ENCODE measurements at places on chromosomes 6 and 20. TPM values are rescaled to one million over a fixed set of nuclear protein-coding genes. Genes with fewer than 3 reads are reported as not detected.

DNA sequence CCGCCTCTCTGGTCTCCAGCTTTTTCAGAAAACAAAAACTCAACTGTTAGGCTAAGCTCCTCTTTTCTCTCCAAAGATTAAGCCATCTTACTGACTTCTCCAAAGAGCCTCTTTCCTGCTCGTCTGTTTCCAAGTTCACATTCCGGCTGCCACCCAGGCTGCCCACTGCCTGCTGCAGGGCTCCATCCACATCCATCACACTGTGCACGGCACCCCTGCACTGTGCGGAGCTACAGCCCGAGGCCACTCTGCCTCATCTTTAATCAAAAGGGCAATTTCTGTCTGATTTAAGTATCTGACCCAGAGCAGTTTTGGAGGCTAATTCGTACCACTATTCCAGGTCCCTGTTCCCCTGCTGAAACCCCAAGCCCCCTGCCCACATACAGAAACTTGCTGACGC lies 141.6 kb upstream of the ARMC2 start:
- H3K27ac ChIP-seq, result no peak overlapping the region
- H3K27me3 ChIP-seq, result peaks cover 1% of the 10 kb centered on the region
- H3K4me1 ChIP-seq, result peaks cover 52% of the 10 kb centered on the region
- H3K4me3 ChIP-seq, result no peak overlapping the region

RALGAPA2 gene
- 17.7 TPM for total RNA-seq

DNA sequence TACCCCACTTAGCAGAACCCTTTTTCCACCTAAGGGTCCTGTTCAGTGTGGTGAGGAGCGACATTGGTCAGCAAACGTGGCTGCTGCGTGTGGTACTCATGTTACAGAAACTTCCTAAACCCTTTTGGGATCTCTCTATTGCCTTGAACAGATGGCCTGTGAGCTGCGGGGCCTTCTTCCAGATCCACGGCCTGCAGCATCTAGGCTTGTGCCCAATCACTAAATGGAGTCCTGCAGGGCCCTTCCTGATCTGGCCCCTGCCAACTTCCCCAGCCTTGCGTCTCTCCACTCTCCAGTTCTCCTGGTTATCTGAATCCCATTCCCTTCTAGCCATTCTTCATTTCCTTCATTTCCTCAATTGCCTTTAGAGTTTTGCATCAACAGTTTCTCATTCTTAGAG lies 85.6 kb downstream of the PDE7B start:
- DNase-seq, result no peak
- H3K36me3 ChIP-seq, result no peaks in the 10 kb centered on the region
- no peak overlapping the region for H3K27ac ChIP-seq

GRCh38 chr6:71490876-71491275 lies 202.3 kb downstream of the OGFRL1 start:
- no peak overlapping the region for H3K4me3 ChIP-seq
- H3K36me3 ChIP-seq, result no peaks in the 10 kb centered on the region
- H3K27ac ChIP-seq, result no peak overlapping the region
- no peaks in the 10 kb centered on the region for H3K27me3 ChIP-seq

GRCh38 chr6:83474309-83474708 lies 38.0 kb upstream of the PRSS35 start:
- no peak for DNase-seq
- H3K4me1 ChIP-seq, result no peaks in the 10 kb centered on the region
- no peaks in the 10 kb centered on the region for H3K27me3 ChIP-seq
- H3K36me3 ChIP-seq, result no peaks in the 10 kb centered on the region
- no peak overlapping the region for H3K4me3 ChIP-seq

- DNase-seq, result no peak
- no peaks in the 10 kb centered on the region for H3K4me1 ChIP-seq
- no peaks in the 10 kb centered on the region for H3K36me3 ChIP-seq
- no peak overlapping the region for H3K27ac ChIP-seq
- H3K27me3 ChIP-seq, result no peaks in the 10 kb centered on the region
Observed at GRCh38 chr6:39362487-39362865, 40.0 kb upstream of the KCNK16 start.

- no peaks in the 10 kb centered on the region for H3K4me1 ChIP-seq
- H3K27ac ChIP-seq, result no peak overlapping the region
- no peak for DNase-seq
- H3K36me3 ChIP-seq, result peaks cover 30% of the 10 kb centered on the region
- H3K27me3 ChIP-seq, result no peaks in the 10 kb centered on the region
Observed at GRCh38 chr20:34449674-34450592, 66.3 kb upstream of the DYNLRB1 start.

GRCh38 chr20:33671573-33672288 lies 2.5 kb downstream of the NECAB3 start:
- no peak overlapping the region for H3K27ac ChIP-seq
- DNase-seq, result no peak
- no peaks in the 10 kb centered on the region for H3K27me3 ChIP-seq
- no peak overlapping the region for H3K4me3 ChIP-seq
- peaks cover 41% of the 10 kb centered on the region for H3K36me3 ChIP-seq
- H3K4me1 ChIP-seq, result peaks cover 51% of the 10 kb centered on the region

SYCP2 gene
- 0.25 TPM for total RNA-seq

DNA sequence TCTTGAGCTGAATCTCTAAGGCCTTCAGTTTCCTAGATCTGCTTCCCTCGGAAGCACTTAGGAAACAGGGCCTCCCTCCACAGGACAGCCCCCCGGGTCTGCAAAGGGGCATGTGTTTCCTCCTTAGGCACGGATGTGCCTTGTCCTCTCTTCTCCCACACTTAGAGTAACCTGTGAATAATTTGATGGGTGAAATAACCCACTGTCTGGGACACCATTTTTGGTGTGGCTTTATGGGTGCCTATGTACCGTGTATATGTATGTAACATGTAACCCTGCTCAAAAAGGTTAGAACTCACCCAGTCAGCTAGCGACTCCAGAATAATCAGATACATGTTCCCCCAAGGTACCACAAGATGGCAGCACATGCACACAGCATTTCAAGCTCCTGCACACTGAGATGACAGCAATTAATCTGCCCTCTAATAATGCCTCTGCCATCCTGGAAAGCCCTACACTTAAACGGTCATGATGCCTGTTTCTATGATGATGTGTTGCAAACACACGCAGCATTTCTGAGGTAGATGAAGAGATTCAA lies 212.0 kb upstream of the PROKR2 start:
- peak; percentile 93 for DNase-seq
- peaks cover 25% of the 10 kb centered on the region for H3K4me1 ChIP-seq
- H3K4me3 ChIP-seq, result peak overlapping the region; percentile 62
- no peaks in the 10 kb centered on the region for H3K36me3 ChIP-seq
- H3K27me3 ChIP-seq, result peaks cover 14% of the 10 kb centered on the region

FOXF2 gene
- total RNA-seq, result not detected
